Hepatocyte (in vitro differentiated cells): ENCODE measurements at places on chromosomes 12 and 14. TPM values are rescaled to one million over a fixed set of nuclear protein-coding genes. Genes with fewer than 3 reads are reported as not detected.
A peak's percentile ranks its signal among the peaks of the same experiment; 100 is the strongest.

- peak; percentile 45 for DNase-seq
- H3K4me1 ChIP-seq = peaks cover 25% of the 10 kb centered on the region
- H3K27me3 ChIP-seq = no peaks in the 10 kb centered on the region
- H3K36me3 ChIP-seq = no peaks in the 10 kb centered on the region
Observed at GRCh38 chr12:58919231-58920101, 838 bp downstream of the LRIG3 start.

DNA sequence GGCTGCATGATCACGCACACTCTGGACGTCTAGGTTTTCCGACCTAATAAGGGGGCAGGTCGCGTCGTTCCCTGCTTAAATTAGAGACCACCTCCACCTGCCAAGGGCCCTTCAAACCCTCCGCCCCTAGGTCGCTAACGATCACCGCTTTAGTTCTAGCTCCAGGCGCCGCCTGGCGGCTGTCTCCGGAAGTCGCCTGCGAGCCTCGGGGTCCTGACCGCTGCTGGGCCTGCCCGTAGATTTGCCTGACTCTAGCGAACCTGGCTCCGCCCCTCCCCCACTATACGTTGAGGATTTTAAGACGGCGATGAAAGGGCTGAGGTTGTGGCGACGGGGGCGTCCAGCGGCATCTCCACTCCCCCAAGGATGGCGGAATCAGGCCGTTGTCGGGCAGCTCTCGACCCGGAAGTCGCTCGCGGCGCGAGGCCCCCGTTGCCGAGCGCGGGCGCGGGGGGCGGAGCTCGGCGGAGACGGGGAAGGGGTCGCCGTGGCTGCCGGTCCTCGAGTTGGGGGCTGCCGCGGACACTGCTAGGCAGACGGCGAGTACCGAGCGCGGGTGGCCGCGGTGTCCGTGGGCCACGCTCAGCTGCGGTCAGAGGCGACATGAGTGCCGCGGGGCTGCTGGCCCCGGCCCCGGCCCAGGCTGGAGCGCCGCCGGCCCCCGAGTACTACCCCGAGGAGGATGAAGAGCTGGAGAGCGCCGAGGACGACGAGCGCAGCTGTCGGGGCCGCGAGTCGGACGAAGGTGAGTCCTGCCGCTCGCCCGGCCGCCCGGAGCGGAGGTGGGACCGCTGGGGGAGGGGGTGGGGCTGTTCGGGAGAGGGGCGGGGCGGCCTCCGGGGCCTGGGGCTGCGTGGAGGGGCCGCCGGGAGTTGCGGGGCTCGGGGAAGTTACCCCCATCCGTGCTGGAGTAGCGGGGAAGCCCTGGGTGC is at the start of gene SUDS3:
Gene SUDS3 (plus strand): TSS at position 467 of the 932 bp plus-strand sequence. CDS start 137 bp downstream, at position 604.
- DNase-seq = peak; percentile 94
- peak within 1 kb of the TSS; percentile 83 for H3K4me3 ChIP-seq
- H3K36me3 ChIP-seq = no peaks in the 10 kb centered on the region

DNA sequence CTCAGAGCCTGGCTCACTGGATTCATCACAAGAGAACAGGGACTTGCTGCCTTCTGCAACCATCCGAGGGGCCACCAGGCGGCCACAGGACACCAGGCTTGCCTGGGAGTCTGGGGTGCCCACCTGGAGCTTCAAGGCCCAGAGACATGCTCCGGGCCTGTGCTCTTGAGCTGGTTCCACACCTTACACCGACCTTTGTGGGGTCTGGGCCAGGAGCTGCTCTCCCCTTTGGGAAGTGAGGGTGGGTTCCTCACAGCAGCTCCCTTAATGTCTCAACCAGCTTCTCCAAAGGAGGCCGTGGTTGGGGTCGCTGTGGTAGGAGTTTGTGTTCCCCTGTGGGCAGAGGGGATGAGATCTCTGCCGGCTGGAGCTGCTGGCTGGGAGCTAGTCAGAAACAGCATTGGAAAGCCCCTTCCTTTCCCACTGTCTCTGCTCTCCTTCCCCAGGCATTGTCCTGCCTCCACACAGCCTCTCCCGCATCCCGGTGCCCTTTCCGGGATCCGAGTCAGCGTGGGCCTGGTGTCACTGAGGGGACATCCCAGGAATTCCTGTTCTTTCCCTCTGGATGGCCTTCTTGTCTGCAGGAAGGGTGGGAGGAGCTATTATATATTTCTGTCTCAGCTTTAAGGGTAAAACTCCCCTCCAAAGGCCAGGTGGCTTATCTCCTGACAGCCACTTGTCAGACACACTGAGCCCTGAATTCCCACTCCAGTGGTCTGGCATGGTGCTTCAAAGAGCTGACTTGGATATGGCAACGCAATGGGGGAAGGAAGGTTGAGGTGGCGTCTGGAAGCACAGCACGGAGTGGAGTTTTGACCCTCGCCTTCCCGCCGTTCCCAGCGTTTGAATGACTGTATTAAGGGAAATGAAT is 5.1 kb upstream of the PAPLN start:
- H3K4me1 ChIP-seq = peaks cover 48% of the 10 kb centered on the region
- H3K4me3 ChIP-seq = no peak overlapping the region
- DNase-seq = peak; percentile 29

- DNase-seq = no peak
- H3K36me3 ChIP-seq = no peaks in the 10 kb centered on the region
- H3K4me3 ChIP-seq = no peak overlapping the region
- no peak overlapping the region for H3K27ac ChIP-seq
- H3K27me3 ChIP-seq = no peaks in the 10 kb centered on the region
Observed at GRCh38 chr12:127223011-127223410, 1044.0 kb upstream of the TMEM132C start.

GRCh38 chr12:98856897-98857540 is 211.9 kb downstream of the APAF1 start:
- H3K4me1 ChIP-seq = no peaks in the 10 kb centered on the region
- H3K27me3 ChIP-seq = no peaks in the 10 kb centered on the region
- no peak overlapping the region for H3K4me3 ChIP-seq
- H3K36me3 ChIP-seq = no peaks in the 10 kb centered on the region
- no peak overlapping the region for H3K27ac ChIP-seq
- no peak for DNase-seq

DNA sequence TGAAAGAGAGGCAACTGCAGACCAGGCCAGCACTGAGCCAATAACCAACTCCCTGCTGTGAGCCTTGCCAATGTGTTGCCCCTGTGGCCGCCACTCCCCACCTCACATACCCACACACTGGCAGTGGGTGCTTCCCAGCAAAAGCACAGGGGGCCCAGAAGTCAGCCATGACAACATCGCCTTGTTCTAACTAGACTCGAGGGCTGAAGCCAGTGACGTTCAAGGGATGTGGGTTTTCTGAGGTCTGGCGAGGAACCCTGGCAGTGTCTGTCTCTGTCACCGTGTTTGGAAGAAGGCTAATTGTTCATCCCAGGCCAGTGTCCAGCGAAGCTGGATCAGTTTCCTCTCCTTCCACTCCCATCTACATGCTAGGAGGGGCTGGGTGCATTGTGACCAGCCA is 311.8 kb upstream of the AMIGO2 start:
- H3K36me3 ChIP-seq = no peaks in the 10 kb centered on the region
- no peak for DNase-seq
- no peak overlapping the region for H3K27ac ChIP-seq
- no peak overlapping the region for H3K4me3 ChIP-seq

Gene TAS2R30
- total RNA-seq = 5.9 and 6.7 TPM in 2 replicates

GRCh38 chr14:97687944-97688630 is 890.9 kb downstream of the VRK1 start:
- H3K36me3 ChIP-seq = no peaks in the 10 kb centered on the region
- H3K27me3 ChIP-seq = no peaks in the 10 kb centered on the region
- no peak overlapping the region for H3K27ac ChIP-seq
- no peak for DNase-seq
- no peaks in the 10 kb centered on the region for H3K4me1 ChIP-seq
- H3K4me3 ChIP-seq = no peak overlapping the region

DNA sequence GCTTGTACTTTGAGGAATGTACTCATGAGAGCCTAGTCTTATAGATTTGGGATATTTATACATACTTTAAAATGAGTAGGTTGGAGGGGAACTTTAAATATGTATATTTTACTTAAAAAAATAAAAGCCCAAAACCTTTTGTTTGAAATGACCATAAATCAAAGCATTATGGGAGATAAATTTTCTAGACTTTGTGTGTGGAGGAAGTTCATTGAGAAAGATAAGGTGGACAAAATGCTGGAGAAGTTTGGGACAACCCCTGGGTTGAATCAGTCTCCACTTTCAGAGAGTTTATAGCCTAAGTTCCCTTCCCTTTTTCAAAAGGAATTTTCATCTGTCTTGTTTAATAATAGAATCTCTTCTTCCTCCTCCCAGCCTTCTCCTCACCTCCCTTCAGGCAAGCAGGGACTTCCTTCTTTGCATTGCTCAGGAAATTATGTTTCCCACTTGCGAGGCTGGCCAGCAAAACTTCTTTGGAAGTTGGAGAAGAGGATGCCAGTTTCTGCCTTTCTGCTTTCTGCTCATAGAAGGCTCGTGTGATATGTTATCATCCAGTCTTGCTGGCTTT is 54.2 kb downstream of the CHST11 start:
- H3K36me3 ChIP-seq = no peaks in the 10 kb centered on the region
- H3K4me3 ChIP-seq = no peak overlapping the region
- peaks cover 4% of the 10 kb centered on the region for H3K27me3 ChIP-seq
- peaks cover 4% of the 10 kb centered on the region for H3K4me1 ChIP-seq
- no peak overlapping the region for H3K27ac ChIP-seq

GRCh38 chr14:68806526-68807147 is 13.8 kb upstream of the ZFP36L1 start:
- peaks cover 18% of the 10 kb centered on the region for H3K4me1 ChIP-seq
- no peak overlapping the region for H3K4me3 ChIP-seq
- H3K36me3 ChIP-seq = no peaks in the 10 kb centered on the region
- peak; percentile 3 for DNase-seq
- H3K27ac ChIP-seq = peak overlapping the region; percentile 61

DNA sequence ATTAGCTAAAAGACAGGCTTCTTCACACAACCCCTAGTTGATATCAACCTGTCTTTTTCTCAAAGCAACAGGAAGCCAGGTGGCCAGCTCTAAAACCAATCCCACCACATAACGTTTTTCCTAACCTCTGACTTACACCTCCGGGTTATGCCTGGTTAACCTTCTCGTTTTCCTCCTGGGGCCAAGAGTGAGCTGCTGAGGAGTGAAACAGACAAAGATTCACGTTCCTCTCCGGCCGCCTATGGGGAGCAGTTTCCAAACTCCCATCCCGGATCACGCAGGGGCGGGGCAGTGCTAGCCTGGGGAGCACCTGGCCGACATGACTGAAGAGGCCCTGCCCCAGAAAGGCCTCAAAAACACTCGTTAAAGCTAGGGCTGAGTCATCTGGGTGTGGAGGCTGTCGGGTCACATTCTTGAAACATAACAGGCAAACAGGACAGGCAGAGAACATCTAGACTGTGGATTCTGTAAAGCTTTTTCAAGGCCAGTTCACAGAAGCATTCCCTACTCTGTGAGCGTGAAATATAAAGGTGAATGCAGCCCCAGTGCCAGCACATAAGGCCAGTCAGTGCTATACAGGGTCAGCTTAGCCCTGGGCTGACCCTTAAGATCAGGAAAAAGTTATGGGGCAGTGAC is 25.9 kb upstream of the LGALS3 start:
- peak overlapping the region; percentile 96 for H3K27ac ChIP-seq
- no peaks in the 10 kb centered on the region for H3K27me3 ChIP-seq
- peaks cover 44% of the 10 kb centered on the region for H3K4me1 ChIP-seq
- peak; percentile 93 for DNase-seq
- H3K4me3 ChIP-seq = no peak overlapping the region
- no peaks in the 10 kb centered on the region for H3K36me3 ChIP-seq

DNA sequence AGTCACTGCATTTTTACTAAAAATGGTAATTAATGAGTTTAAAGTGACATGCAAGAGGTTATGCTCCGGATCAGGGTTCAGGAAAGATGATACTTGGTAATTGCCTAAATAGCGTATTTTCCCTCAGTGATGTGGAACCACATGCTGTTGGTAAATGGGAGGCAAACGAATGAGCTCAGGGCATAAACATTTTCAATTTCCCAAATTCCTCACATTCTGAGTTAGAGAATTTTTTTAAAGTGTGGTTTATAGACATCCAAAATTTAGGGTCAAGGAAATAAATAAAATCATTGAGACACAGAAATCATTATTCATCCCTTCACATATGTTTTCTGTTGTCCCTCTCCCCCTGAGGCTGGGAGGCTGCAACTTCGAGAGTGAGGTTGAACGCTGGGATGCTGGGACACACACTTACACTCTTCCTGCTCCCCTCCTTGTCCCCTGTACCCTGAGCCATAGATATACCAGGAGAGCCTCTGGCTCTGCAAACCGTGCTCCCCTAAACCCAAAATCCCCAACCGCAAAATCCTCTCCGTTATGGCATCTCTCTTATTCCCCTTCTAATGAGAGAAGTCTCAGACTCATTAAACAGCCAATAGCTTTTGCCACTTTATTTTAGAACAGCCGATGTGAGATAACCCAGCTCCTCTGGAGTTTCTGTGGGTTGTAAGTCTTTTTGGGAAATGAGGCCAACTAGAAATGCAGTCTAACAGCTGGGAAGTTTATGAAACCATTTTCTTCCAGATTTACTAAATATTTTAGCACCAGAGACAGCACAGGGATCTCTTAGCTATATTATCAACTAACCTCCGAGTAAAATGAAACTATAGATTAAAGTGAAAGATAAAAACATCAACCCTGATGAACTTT is 21.4 kb upstream of the ADGRD1 start:
- H3K4me3 ChIP-seq = no peak overlapping the region
- no peaks in the 10 kb centered on the region for H3K4me1 ChIP-seq
- no peak overlapping the region for H3K27ac ChIP-seq
- DNase-seq = no peak
- no peaks in the 10 kb centered on the region for H3K36me3 ChIP-seq
- H3K27me3 ChIP-seq = peaks cover 5% of the 10 kb centered on the region

Gene CSRNP2
- 30.5 and 31.3 TPM in 2 replicates for total RNA-seq

GRCh38 chr12:123808167-123808566 is 46.1 kb downstream of the DNAH10 start:
- H3K27ac ChIP-seq = no peak overlapping the region
- no peaks in the 10 kb centered on the region for H3K36me3 ChIP-seq
- no peaks in the 10 kb centered on the region for H3K27me3 ChIP-seq
- DNase-seq = peak; percentile 28
- no peak overlapping the region for H3K4me3 ChIP-seq
- no peaks in the 10 kb centered on the region for H3K4me1 ChIP-seq

Gene MYO1H
- total RNA-seq = not detected in 2 replicates

GRCh38 chr12:130281153-130281799 is 56.4 kb upstream of the PIWIL1 start:
- peak; percentile 46 for DNase-seq
- peaks cover 2% of the 10 kb centered on the region for H3K27me3 ChIP-seq

DNA sequence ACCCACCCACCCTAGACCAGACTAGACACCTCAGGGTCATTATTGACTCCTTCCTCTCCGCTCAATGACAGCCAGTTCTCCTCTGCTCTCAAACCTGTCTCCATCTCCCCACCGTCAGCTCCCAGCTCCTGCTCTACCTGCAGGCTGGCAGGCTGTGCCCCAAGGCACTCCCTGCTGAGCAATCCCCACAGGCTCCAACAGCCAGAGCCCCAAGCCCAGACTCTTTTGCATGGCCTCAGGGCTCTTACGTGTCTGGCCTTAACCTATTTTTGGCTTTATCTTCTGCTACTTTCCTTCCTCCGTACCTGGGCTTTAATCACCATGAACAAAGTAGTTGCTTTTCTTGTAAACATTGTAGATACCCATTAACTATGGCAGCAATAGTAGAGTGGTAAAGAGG is 162.9 kb upstream of the PRMT8 start:
- no peaks in the 10 kb centered on the region for H3K27me3 ChIP-seq
- H3K4me3 ChIP-seq = no peak overlapping the region
- H3K36me3 ChIP-seq = no peaks in the 10 kb centered on the region
- no peak overlapping the region for H3K27ac ChIP-seq

Gene SLC39A9
- total RNA-seq = 109 TPM in 2 replicates
